ENCODE measurements at places on chromosomes 7 and 10. TPM values are rescaled to one million over a fixed set of nuclear protein-coding genes. Genes with fewer than 3 reads are reported as not detected.

DNA sequence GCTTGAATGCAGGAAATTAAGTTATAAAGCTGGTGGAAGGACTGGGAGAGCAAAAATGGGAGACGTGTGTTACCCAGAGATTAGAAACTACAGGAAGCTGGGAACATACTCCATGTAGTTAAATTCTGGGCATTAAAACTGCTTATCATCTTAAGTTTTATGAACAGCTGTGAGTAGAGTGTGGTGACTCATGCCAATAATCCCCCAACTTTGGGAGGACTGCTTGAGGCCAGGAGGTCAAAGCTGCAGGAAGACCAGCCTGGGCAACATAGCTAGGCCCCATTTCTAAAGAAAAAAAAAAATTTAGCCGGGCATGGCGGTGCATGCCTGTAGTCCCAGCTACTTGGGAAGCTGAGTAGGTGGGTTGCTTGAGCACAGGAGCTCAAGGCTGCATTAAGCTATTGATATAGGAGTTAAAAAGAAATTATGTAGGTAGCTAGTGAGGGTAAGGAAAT lies 56.2 kb upstream of the SEPHS1 start:
- no peak for DNase-seq
- H3K36me3 ChIP-seq, result no peaks in the 10 kb centered on the region
- H3K4me3 ChIP-seq, result no peak overlapping the region
- H3K27ac ChIP-seq, result no peak overlapping the region
- H3K27me3 ChIP-seq, result no peaks in the 10 kb centered on the region

DNA sequence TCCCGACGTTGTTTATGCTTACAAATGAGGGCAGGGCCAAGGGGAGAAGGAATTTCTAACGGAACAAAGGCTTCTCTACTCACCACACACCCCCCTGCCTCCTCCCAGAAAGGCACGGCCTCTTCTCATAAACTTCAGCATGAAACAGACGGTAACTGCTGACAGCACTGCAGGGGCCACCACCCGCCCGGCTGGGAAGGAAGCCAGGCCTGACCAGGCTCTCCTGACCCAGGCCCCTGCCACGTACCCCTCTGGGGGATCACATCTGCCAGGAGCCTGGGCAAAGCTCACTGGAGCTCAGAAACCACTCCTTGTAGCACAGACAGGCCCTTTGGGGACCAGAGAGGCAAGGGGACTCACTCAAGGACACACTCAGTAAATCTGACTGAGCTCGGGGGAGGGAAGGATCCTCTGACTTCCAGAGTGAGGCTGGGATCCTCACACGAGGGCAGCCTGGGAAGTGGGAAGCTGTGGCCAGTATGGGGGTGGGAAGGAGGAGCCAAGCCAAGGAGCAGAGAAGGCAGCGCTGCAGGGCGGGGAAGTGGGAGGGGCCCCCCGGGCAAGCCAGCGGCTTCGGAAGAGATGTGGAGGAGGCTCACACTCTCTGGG lies 46.1 kb downstream of the ZCCHC24 start:
- H3K4me3 ChIP-seq, result peak overlapping the region; percentile 15
- H3K27ac ChIP-seq, result no peak overlapping the region
- H3K4me1 ChIP-seq, result no peaks in the 10 kb centered on the region
- H3K27me3 ChIP-seq, result no peaks in the 10 kb centered on the region
- no peaks in the 10 kb centered on the region for H3K36me3 ChIP-seq

DNA sequence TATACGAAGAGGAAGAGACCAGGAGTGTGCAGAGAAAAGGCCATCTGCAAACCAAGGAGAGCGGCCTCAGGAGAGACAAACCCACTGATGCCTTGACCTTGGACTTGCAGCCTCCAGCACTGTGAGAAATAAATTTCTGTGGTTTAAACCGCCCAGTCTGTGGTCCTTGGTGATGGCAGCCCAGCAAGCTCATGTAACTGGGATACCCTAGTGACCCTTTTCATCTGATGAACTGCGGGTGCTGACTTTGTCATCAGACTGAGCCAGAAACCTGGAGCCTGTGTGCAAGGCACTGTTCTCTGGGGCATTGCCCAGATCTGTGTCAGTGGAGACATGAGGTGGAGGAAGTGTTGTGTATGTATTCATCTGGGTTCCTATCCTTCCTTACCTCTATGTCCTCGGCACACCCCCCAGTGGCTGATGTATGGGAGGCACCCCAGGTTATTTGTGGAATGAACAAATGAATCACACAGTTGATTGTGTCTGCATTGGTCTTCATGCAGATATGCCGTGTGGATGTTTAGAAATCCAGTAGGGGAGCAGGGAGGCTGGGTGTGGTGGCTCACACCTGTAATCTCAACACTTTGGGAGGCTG lies 64.5 kb upstream of the BTBD16 start:
- H3K27me3 ChIP-seq, result no peaks in the 10 kb centered on the region
- peaks cover 5% of the 10 kb centered on the region for H3K4me1 ChIP-seq
- no peak overlapping the region for H3K4me3 ChIP-seq

GRCh38 chr7:124597509-124597908 lies 168.1 kb downstream of the GPR37 start:
- H3K36me3 ChIP-seq, result no peaks in the 10 kb centered on the region
- H3K27me3 ChIP-seq, result no peaks in the 10 kb centered on the region
- no peaks in the 10 kb centered on the region for H3K4me1 ChIP-seq
- no peak overlapping the region for H3K27ac ChIP-seq

DNA sequence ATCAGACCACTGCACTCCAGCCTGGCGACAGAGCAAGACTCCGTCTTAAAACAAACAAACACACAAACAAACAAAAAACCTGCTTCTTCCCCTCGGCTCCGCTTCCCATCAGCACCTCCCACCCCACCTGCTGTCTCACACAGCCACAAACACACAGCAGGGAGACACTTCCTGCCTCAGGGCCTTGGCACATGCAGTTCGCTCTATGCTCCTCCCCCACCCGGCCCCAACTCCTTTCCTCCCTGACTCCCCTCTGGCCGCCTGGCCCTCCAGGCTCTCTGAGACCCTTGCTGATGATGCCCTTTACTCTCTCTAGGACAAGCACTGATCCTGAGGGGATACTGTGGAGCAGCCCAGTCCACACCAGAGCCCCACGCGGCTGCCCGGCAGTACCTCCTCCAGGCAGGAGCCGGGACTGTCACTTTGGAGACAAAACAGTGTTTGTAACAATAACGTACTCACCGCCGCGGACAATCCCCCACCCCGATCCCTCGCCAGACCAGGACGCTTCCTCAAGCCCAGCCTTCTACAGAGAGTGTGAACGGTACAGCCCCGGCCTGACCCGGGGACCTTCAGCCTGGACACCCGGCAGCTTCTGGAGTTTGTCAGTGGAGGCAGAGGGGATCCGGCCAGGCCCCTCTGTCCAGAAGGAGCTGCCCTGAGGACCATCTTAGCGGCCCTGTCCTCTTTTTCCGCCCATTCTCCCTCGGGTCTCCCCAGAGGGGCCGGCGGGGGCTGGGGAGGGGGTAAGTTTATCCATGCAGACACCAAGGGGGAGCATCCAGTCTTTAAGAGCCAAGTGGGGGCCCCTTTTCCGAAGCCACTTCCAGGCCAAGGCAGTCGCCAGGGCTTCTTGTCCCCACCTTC lies 50.0 kb upstream of the GTF2IRD1 start:
- peak; percentile 57 for DNase-seq
- H3K27me3 ChIP-seq, result no peaks in the 10 kb centered on the region
- H3K27ac ChIP-seq, result no peak overlapping the region
- no peaks in the 10 kb centered on the region for H3K4me1 ChIP-seq

GRCh38 chr7:151435103-151435916 lies 4.6 kb downstream of the CRYGN start:
- no peak overlapping the region for H3K4me3 ChIP-seq
- no peaks in the 10 kb centered on the region for H3K36me3 ChIP-seq
- DNase-seq, result peak; percentile 51
- H3K27me3 ChIP-seq, result no peaks in the 10 kb centered on the region

DNA sequence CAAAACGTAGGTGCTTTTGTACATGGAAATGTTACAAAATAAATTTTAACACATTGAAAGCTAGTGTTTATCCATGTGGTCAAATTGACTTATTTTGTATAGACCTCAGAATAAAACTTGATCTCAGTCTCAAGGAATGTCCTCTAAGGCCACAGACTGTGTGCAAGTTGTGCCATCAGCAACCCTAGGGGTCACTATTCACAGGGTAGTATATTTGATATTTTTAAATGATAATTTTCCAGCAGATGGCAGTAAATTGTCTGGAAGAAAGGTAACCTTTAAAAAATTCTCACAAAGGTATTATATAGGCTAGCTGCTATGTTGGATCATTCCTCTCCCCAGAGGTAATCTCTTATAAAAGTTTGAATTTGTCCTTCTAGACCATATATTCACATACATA lies 12.9 kb upstream of the SNX10 start:
- no peaks in the 10 kb centered on the region for H3K27me3 ChIP-seq
- DNase-seq, result no peak
- no peak overlapping the region for H3K27ac ChIP-seq
- H3K4me3 ChIP-seq, result no peak overlapping the region
- no peaks in the 10 kb centered on the region for H3K36me3 ChIP-seq

GRCh38 chr7:127940381-127941160 lies 90.7 kb downstream of the LRRC4 start:
- no peak overlapping the region for H3K4me3 ChIP-seq
- no peak overlapping the region for H3K27ac ChIP-seq
- H3K36me3 ChIP-seq, result no peaks in the 10 kb centered on the region
- H3K4me1 ChIP-seq, result no peaks in the 10 kb centered on the region
- H3K27me3 ChIP-seq, result no peaks in the 10 kb centered on the region

- DNase-seq, result no peak
- no peak overlapping the region for H3K27ac ChIP-seq
- no peaks in the 10 kb centered on the region for H3K27me3 ChIP-seq
- no peaks in the 10 kb centered on the region for H3K36me3 ChIP-seq
- no peak overlapping the region for H3K4me3 ChIP-seq
Observed at GRCh38 chr10:116538456-116538855, 7.3 kb upstream of the PNLIP start.

Gene MTERF1
- total RNA-seq, result 8.3 TPM

Gene GIMAP6
- total RNA-seq, result 22.1 TPM

Gene HERPUD2
- 21.7 TPM for total RNA-seq

Gene CALCR
- total RNA-seq, result not detected

Gene PRXL2A
- 57.4 TPM for total RNA-seq

Gene CRYGN
- 1.8 TPM for total RNA-seq

Gene GIMAP5
- total RNA-seq, result 17.2 TPM
